ENCODE measurements at places on chromosomes 5 and 9.

- no peak for DNase-seq
Observed at GRCh38 chr5:159807586-159807985, 108.7 kb upstream of the ADRA1B start.

DNA sequence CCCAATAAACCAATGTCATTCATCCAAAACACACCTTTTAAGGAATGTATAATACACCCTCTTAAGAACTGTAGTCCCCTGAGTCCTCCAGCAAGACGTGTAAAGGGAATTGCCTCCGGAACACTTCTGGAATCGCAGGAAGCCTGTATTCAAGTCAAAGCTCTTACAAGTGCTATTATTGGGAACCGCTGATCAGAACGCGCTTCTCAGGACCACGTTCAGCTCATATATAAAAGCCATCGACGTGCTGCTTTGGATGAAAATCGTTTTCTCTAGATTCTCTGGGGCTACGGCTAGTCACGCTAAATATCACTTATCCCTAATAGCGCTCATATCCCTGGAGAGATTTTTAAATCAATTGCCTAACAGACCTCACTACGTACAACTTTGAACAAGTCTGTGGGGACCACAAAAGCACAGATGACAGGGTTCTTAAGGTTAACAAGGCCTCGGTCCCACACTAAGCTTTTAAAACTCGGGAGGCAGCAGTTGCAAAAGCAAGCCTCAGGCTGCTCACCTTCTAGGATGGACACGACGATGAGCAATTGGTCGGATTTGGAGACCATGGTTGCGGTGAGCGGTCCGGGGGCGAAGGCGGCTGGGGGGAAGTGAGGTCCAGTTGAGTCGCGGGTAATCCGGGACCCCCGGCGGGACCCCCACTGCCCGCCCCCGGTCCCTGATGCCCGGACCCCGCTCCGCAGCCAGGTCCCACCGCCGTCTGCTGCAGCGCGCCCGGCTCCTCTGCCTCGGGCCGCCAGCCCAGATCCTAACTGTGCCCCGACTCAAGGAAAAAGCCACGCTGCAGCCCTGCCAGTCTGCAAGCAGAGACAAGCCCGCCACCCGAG, 548 bp downstream of the CEP120 start:
- no peak for DNase-seq

GRCh38 chr9:121735065-121735792, 83.8 kb downstream of the DAB2IP start:
- no peak for DNase-seq

DNA sequence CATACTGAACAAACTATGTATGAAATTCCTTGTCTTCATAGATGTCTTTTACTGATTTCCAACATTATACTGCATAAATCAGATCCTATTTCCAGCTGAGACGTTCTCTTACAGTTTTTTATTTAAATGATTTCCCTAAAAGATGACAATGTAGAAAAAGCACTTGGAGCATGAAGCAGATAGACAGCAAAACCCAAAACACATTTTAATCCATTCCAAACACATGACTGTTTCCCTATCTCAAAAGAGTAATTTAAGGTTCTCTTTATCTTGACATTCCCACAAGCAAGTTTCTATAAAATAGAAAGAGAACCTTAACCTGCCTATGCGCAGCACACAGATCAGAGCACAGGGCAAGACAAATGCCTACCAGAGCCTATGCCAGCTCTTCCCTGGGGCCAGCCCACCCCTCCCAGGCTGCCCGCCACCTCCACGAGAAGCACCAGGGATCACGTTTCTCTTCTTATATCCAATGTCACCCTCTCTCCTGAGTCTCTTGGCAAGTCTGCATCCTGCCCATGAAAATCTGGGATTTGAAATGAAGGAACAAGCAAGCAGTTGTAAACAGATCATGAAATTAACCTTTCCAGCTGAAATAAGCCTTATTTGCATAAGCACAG, 52.4 kb downstream of the RETREG1 start:
- DNase-seq: no peak

GRCh38 chr9:121625590-121625989, 25.8 kb upstream of the DAB2IP start:
- DNase-seq: no peak

GRCh38 chr9:133333011-133333410, 3.0 kb downstream of the SURF6 start:
- DNase-seq: no peak

GRCh38 chr5:116441223-116441622, 133.4 kb downstream of the SEMA6A start:
- no peak for DNase-seq

- DNase-seq: no peak
Observed at GRCh38 chr5:88398316-88398715, 129.7 kb upstream of the TMEM161B start.

- no peak for DNase-seq
Observed at GRCh38 chr9:79616013-79616412, 44.2 kb downstream of the TLE4 start.

GRCh38 chr5:676699-677076, 16.5 kb downstream of the TPPP start:
- no peak for DNase-seq

DNA sequence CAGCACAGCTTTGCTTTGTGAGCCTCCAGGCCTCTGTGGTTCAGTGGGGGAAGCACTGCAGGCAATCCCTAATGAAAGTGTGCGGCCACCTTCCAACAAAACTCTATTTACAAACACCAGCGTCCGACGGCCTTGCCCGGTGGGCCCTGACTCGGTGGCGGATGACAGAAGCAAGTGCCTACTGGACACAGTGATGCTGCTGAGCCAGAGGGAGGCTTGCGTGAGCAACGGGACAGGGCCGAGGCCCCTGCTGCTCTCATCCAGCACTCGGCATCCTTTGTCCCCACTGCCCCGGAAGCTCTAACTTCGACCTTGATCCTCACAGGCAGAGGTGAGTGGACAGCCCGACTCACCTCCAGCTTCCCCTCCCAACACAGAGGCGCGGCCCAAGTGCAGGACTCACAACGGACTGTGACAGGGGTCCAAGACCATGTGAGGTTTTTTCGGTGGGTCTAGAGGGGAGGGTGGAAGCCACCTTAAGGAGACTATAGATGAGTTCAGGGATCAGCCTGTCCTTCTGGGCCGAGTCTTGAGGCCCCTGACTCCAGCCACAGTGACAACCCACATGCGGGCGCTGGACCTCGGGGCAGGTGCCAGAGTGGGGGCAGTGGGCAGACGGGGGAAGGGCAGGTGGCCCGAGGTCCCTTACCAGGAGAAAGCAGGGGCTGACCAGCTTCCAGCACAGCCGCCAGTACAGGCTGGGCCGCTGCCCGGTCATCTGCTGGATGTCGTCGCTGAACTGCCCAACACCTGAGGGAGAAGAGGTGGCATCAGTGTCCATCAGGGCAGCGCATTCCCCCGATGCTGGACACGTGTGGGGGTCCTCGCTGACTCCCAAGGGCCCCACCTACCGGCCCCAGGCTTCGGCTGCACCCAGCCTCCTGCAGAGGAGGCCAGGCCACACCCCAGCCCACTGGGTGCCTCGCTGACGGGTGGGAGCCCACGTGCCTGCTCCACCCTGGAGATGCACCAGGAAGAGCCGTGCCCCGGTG, 39.4 kb downstream of the SLC6A3 start:
- no peak for DNase-seq
